ENCODE measurements at places on chromosomes 7 and 10.

- no peak for DNase-seq
Observed at GRCh38 chr7:94069162-94069739, 65.1 kb upstream of the BET1 start.

DNA sequence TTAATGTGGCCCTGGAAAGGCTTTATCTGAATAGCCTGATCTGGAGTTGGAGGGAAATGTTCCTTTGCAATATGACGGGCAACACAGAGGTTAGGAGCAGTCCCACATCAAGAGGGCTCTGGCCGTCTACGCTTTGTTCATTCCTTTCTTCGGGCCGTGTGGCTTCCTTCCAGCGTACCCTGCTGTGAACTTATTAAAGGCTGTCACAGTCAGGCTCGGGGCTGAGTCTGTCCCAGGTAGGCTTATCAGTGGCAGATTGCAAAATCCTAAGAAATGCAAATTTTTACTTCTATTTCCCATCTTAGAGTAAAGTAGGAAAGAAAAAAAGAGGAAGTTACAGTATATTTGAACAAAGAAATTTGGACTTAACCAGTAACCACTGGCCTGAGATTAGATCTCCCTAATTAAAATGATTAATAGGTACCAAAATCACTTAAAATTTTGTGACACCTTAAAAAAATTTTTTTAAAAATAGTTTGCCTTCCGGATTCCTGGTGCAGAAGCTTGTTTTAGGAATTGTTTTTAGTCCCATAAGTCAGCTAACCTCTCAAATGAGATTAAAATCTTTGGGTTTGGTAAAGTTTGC, 453.1 kb upstream of the MKI67 start:
- no peak for DNase-seq

- DNase-seq: peak; percentile 14
Observed at GRCh38 chr10:90587081-90587491, 270.8 kb downstream of the HTR7 start.

- no peak for DNase-seq
Observed at GRCh38 chr10:17599089-17599488, 18.1 kb downstream of the HACD1 start.

- no peak for DNase-seq
Observed at GRCh38 chr10:122279725-122280141, 8.6 kb downstream of the BTBD16 start.

GRCh38 chr10:43746906-43747305, 98.2 kb upstream of the ZNF32 start:
- no peak for DNase-seq

GRCh38 chr7:125184801-125185200, 255.2 kb upstream of the POT1 start:
- DNase-seq: no peak

DNA sequence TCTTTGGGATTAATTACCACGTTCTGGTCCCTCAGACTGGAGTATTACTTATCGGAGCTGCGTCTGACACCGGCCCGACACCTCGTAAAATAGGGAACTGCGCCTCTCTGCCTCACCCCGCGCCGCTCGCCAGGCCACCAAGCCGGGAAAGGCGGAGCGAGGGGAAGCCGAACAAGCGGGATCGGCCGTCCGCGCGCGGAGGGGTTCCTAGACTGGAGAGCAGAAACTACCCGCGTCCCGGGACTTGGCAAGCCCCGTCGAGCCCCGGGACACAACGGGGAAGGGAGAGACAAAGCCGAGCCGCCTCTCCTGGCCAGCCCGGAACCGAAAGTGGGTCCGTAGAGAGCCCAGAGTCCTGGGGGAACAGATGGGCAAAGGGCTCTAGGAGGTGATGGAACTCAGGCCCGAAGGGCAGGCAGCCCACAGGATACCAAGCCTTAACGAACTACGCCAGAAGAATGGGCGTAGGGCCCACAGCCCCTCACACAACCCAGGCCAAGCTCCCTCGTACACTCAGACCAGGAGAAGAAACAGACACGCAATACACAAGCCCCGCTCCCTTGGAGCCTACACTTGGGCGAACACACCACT, 6.5 kb downstream of the LBX1 start:
- DNase-seq: no peak

DNA sequence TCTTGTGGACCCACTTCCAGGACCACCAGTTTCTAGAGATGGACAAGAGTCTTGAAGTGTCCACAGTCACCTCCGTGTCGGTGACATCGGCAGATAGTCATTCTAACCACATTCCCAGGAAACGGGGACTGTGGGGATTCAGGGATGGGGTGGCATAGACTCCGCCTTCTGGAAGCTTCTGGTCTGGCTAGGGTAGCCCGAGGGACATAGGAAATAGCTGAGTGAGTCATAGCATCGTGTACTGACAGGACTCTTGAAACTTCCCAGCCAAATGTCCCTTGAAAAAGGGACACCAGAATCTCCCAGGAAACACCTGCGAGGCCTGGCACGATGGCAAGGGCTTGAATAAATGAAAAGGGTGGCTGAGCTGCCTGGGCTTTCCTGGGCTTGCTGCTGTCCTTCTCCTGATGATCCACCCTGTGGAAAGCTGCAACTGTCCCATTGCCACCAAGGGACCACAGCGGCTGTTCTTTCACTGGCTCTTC, 84.1 kb upstream of the LRRC4 start:
- no peak for DNase-seq

DNA sequence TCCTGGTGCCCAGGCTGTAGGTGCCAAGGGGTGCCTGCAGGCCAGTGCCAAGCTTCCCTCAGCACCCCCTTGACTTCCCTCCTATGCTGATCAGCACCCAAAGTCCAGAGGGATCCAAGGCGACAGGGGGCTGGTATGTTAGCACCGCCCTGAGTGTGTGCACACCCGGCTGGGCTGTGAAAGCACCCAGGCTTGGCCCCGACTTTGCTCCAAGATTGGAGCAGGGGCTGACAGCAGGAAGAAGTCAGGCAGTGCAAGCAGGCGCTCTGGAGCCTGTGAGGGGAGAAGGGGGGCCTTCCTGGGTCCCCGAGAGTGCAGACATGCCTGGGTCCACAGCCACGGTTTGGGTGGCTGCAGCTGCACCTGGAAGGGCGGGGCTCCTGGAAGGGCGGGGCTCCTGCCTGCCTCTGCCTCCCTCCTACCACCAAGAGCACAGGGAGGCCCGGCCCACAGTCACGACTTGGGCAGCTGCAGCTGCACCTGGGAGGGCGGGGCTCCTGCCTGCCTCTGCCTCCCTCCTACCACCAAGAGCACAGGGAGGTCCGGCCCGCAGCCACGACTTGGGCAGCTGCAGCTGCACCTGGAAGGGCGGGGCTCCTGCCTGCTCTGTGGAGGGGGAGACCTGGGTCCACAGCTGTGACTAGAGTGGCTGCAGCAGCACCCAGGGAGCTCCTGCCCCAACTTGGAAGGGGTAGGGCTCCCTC, 30.2 kb upstream of the ZMYND11 start:
- DNase-seq: no peak

DNA sequence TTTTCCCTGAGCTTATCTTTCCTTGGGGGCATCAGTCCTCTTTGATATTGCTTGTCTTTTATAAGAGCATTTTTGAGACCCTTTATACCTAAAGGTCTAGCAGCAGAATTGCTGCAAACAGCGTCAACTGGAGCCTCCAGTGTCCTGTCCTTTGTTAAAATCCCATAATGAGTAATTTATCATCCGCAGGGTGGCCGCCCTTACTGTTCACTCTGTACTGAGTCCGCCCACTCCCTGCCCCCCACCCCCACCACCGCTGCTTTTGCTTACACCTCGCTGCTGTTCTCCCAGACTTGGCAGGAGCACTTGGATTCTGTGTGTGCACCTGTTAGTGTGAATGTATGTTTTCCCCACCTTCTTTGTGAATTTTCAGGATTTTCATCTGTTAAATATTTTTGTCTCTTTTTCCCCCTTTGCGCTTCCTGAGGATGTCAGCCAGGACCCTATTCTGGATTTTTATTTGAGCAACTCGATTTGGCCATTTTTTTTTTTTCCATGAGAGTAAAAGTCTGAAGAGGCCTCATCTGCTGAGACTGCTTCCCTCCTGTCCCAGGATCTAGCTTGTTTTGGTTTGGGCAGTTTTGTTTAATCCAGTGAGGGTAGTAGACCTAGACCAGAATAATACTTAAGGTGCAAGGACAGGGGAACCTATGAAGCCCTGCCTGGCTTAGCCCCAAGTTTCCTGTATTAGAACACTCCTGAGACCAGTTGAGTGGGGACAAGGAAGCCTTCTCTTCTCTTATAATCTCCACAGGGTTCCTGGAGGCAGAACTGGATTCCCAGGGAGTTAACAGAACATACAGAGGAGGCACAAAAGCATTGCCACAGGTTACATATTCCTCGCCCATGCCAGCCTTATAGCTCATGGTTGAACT, 8.2 kb downstream of the AGFG2 start:
- peak; percentile 92 for DNase-seq

DNA sequence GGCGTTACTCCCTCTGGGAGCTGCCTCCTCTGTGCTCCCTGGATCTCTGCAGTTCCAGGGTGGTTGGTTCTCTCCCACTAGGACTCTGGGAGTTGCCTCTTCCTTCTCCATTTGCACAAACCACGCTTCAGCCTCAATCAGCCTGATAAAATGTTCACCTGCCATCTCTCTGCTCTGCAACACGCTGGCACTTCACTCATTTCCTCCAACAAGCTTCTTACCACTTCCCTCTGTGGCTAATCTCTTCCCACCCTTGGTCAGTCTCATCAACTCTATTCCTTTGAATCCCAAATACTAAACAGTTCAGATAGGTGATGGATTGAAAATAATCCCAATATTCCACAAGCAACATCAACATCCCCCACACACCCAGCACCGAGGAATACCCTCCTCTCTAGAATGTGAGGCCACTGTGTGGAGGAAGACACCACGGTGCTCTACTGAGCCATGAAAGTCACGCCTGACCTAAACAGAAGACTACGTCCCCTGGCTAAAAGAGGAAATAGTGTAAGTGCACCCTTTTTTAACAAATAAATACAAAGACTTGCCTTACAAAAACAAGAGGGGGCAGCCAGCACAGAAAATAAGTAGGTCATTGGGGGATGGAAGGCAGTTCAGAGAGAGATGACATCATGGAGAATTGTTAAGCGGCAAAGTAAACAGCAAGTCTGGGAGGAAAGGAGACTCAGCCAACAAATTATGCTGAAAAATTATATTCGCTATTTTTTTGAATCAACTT, 1.9 kb upstream of the FAM170B start:
- DNase-seq: no peak

- no peak for DNase-seq
Observed at GRCh38 chr10:77964811-77965210, 38.3 kb upstream of the DLG5 start.

- DNase-seq: no peak
Observed at GRCh38 chr10:117619223-117619622, 76.7 kb downstream of the EMX2 start.

DNA sequence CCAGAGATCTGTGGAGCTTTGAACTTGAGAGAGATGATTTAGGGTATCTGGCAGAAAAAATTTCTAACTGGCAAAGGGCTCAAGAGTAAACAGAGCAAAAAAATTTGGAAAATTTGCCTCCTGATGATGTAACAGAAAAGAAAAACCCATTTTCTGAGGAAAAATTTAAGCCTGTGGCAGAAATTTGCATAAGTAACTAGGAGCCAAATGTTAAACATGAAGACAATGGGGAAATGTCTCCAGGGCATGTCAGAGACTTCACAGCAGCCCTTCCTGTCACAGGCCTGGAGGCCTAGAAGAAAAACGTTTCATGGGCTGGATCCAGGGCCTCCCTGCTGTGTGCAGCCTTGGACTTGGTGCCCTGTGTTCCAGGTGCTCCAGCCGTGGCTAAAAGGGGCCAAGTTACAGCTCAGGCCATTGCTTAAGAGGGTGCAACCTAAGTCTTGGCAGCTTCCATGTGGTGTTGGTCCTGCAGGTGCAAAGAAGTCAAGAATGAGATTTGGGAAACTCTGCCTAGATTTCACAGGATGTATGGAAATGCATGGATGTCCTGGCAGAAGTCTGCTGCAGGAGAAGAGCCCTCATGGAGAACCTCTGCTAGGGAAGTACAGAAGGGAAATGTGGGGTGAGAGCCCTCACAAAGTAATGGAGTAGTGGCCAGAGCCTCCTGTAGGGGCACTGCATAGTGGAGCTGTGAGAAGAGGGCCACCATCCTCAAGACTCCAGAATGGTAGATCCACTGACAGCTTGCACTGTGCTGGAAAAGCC, 8.1 kb downstream of the SEMA3D start:
- DNase-seq: no peak

DNA sequence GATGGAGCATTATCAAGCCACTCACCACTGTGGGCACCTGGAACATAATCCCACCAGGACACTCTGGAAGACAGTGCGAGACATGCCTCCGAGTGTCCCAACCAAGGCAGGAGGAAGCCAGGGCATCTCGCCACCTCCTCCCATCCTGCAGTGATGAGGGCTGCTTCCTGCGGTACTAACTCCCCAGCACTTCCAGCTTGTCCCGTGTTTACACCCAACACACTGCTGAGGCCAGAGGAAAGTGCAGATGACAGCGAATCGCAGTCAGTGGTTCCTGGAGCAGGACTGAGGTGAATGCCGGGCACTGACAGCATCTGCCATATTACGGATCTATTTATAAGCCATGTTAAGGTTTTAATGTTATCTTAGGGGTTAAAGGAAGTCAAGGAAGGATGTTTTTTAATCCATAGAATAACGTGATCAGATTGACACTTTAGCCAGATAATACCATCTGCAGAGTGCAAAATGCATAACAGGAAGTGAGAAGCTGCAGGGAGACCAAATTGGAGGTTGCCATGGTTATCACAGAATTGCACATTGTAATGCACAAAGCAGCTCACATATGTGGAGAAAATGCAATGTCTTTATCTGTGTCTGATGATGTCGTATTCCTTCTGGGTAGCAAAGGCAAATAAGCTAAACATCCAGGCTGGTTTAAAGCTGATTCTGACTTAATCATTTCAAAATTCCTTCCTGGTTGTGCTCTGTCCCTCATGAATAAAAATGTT, 314.1 kb upstream of the C7orf33 start:
- DNase-seq: no peak

DNA sequence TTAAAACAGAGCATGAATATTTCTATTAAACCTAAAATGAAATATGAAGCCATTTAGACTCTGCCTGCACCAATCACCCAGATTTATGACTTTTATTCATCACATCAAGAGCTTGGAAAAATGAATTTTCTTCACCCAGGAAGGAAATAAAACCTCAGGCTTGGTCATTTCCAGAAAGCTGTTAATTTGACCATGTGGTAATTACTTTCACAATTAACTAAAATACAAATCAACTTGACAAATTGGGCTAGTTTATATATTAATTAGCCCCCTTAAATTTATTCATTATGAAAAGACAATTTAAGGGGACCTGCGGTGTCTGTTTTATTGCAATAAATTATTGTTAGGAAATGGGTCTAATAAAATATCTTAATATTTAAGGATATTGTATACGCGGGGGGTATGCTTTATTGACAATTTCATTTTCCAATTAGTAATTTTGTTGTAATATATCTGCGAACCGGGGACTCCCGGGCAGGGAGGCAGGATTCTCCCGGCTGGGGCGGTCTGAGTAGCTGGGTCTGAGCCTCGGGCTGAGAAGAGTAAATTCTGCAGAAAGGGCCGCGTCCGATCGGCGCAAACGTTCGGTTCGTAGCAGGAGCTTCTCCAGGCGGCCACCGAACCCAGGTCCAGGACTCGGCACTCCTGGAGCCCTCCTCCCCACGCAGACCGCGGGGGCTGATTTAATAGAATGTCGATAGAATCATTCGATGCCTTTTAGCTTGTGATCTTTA, 9.4 kb upstream of the MNX1 start:
- no peak for DNase-seq
